Uterine smooth muscle cell (primary cell): ENCODE measurements at places on chromosomes 12 and 14. TPM values are rescaled to one million over a fixed set of nuclear protein-coding genes. Genes with fewer than 3 reads are reported as not detected.

The MFAP5 gene
- total RNA-seq: 5.8 and 19.1 TPM in 2 replicates

The KCNK10 gene
- total RNA-seq: not detected in 2 replicates

The PIANP gene
- under 0.01 TPM in 1 of 2 replicates, not detected in the other for total RNA-seq

The GPR162 gene
- 5.0 and 6.0 TPM in 2 replicates for total RNA-seq

The GZMH gene
- not detected in 2 replicates for total RNA-seq

The AMHR2 gene
- not detected in 2 replicates for total RNA-seq

The LRRC10 gene
- total RNA-seq: not detected in 2 replicates

The C12orf50 gene
- under 0.01 TPM in 1 of 2 replicates, not detected in the other for total RNA-seq

The PTPRB gene
- total RNA-seq: 2.4 and 3.1 TPM in 2 replicates

The DIO3 gene
- 0.37 TPM in 1 of 2 replicates, not detected in the other for total RNA-seq

The SERPINA6 gene
- not detected in 2 replicates for total RNA-seq

The MYH6 gene
- total RNA-seq: not detected in 2 replicates

The PARP11 gene
- 4.2 and 4.9 TPM in 2 replicates for total RNA-seq

The PLEKHD1 gene
- total RNA-seq: under 0.01 TPM in 2 replicates

The PLXNC1 gene
- total RNA-seq: 1.7 and 3.2 TPM in 2 replicates

The KRT82 gene
- not detected in 2 replicates for total RNA-seq

The OTOGL gene
- under 0.01 and 0.22 TPM in 2 replicates for total RNA-seq

The PPP4R4 gene
- total RNA-seq: 3.2 and 4.9 TPM in 2 replicates

The DPY19L2 gene
- total RNA-seq: 4.2 and 7.2 TPM in 2 replicates

The PTPRO gene
- 0.50 and 0.55 TPM in 2 replicates for total RNA-seq

The OR6C1 gene
- total RNA-seq: not detected in 2 replicates

The AKAP5 gene
- total RNA-seq: 0.44 and 1.1 TPM in 2 replicates

The PRICKLE1 gene
- 15.1 and 20.7 TPM in 2 replicates for total RNA-seq

The DLK1 gene
- not detected in 2 replicates for total RNA-seq

The ENDOU gene
- total RNA-seq: under 0.01 and 0.11 TPM in 2 replicates

The FAIM2 gene
- total RNA-seq: 1.5 and 3.0 TPM in 2 replicates

The SP7 gene
- 0.25 TPM in 1 of 2 replicates, not detected in the other for total RNA-seq

The CBX5 gene
- total RNA-seq: 32.5 and 51.1 TPM in 2 replicates

The MUCL1 gene
- total RNA-seq: not detected in 2 replicates

The ASIC1 gene
- total RNA-seq: 0.66 and 3.6 TPM in 2 replicates

The SYNDIG1L gene
- total RNA-seq: not detected in 2 replicates

The KTN1 gene
- total RNA-seq: 229 and 247 TPM in 2 replicates

The SPRYD4 gene
- total RNA-seq: 1.5 and 1.7 TPM in 2 replicates

The SYT1 gene
- total RNA-seq: 1.7 and 2.3 TPM in 2 replicates

The INSM2 gene
- total RNA-seq: not detected in 2 replicates

The BICDL1 gene
- total RNA-seq: 0.11 and 0.25 TPM in 2 replicates

The IFT43 gene
- total RNA-seq: 28.0 and 43.1 TPM in 2 replicates
